Endodermal cell (in vitro differentiated cells): ENCODE measurements at places on chromosomes 12 and 14. TPM values are rescaled to one million over a fixed set of nuclear protein-coding genes. Genes with fewer than 3 reads are reported as not detected.

DNA sequence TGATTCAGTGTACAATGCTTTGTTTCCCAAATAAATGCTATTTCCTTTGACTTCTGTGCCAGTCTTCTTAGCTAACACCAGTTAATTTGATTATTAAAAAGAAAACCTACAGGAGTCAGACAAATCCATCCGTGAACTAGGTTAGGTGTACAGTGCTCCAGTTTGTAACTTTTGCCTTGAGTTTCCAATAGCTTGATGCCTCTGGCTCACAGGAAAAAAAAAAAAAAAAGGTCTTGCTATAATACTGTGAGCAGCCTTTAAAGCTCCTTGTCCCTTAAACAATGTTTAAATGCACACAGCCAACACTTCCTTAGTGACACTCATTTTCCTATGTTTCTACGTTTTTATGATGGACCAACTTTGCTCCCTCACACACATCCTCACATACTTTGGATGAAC lies 71.8 kb upstream of the TMX1 start:
- no peak for DNase-seq

DNA sequence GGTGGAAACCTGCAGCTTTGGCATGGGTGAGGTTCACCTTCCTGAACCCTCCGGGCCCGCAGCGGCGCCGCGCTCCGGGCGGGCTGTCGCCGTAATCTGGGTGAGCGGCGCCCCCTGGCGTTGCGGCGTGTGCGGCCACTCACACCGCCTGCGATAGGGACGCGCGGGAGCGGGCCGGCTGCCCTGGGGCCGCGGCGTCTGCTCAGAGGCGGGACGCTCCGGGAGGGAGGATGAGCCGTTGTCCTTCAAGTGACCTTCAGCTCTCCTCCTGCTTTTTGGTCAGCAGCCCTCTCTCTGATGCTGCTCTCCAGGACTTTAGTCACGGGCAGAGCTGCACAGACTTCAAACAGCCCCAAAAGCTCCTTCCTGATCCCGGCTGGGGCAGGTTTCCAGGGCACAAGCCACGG lies 211.7 kb upstream of the FKBP4 start:
- peak; percentile 92 for DNase-seq

DNA sequence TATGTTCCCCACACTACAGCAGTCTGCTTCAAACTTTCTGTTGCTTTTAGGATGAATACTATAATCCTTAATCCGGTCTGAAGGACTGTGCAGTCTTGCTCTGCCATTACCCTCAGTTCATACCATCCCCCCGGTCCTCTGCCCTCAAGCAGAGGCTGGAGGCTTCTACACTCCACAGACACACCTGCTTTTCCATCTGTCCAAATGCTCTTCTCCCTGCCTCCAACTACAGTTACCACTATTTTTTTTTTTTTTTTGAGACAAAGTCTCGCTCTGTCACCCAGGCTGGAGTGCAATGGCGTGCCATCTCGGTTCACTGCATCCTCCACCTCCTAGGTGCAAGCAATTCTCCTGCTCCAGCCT lies 19.3 kb upstream of the KCNH3 start:
- no peak for DNase-seq

DNA sequence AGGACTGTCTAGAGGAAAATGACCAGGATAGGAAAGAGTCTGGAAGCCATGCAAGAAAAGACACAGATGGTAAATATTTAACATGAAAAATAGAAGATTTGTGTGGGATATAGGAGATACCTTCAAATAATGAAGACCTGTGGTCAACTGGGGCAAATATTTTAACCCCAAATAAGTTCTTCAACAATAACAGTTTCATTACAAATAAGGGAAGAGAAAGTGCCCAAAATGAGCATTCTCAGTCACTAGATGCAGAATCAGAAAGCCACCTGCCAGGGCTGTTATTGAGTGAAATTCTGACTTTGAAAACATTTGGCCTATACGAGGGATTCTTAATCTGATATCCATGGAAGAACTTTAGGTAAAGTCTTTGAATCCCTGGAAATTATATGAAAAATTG lies 231.2 kb upstream of the PLEKHG7 start:
- no peak for DNase-seq

GRCh38 chr12:60391791-60392190 lies 796.0 kb downstream of the SLC16A7 start:
- DNase-seq, result no peak

The SLC25A3 gene
- total RNA-seq, result 434 to 522 TPM (median 508 TPM) in 3 replicates

The DLK1 gene
- 117 to 219 TPM (median 117 TPM) in 3 replicates for total RNA-seq

DNA sequence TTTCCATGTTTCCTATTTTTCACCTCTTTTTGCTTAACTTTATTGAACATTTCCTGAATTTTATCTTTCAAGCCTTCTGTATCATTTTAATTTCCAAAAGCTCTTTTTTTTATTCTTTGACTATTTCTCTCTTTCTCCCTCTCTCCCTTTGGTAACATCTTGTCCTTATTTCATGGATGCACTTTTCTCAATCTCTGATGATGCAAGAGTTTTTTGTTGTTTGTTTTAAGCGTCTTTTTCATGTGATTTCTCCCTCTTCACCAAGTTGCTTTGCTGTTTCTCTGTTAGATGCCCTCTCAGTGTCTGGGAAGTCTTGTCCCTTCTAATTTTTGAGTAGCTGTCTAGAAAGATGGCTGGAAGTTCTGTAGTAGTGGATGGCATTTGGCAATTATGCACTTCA lies 62.6 kb downstream of the ANO6 start:
- DNase-seq, result no peak

DNA sequence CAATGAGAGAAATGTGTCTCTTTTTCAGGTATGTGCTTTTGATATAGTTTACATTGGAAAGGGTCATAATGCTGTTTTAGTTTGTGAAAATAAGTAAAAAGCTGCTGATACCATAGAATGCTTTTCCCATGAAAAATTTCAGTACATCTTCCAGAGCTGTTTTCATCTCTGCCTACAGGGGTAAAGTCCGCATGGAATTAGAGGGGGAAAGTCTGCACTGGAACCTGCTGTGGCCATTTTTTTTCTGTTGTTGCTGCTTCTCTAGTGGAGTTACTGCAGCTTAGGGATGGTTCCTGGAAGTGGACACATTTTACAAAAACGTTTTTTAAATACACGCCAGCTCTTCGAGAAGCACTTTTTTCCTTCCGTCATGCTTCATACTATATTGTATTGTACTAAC lies 81.3 kb downstream of the VEZT start:
- no peak for DNase-seq

DNA sequence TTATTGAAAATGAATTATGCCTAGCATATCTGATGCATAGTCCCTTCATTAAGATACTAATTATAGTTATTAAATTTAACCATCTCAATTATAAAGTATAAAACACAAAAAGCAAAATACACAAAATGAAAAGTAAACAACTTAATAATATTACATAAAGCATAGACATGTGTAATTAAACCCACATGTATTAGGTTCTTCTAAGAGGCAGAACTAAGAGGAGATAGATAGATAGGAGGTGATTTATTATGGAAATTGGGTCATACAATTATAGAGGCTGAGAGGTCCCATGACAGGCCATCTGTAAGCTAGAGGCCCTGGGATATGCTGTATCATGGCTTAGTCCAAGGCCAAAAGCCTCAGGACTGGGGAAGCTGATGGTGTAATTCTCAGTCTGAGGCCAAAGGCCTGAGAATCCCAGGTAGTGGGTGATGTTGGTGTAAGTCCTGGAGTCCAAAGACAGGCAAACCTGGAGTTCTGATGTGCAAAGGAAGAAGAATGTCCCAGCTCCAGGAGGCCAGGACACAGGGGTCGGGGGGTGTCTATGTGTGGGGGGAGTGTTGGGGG lies 953.3 kb downstream of the TRHDE start:
- DNase-seq, result no peak
